Fibroblast of upper back skin (primary cell): ENCODE measurements at places on chromosomes 4 and X.

DNA sequence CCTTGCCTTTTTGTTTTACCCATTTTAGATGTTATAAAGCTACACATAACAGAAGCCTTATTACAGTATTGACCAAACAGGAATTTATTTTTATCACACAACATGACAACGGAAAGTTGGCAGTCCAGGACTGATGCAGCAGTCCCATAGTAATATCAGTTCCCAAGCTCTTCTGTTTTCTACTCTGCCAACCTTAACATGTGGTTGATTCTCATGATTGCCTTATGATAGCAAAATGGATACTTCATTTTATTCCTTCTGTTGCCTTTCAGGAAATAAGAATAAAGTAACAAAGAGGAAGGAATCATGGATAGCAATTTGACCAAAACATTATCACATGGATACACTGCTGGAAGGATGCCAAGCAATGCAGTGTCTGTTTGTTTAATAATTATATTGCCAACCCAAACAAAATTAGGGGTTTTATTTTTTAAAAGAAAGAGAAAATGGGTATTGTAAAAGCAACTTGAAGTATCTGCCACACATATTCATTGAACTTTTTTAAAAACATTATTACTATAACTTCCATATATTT, 275.7 kb downstream of the STPG2 start:
- DNase-seq = no peak

GRCh38 chr4:19366916-19367315, 884.8 kb upstream of the SLIT2 start:
- no peak for DNase-seq

GRCh38 chrX:27336466-27337091, 126.6 kb downstream of the PPP4R3C start:
- DNase-seq = peak; percentile 5

- no peak for DNase-seq
Observed at GRCh38 chrX:125150231-125150630, 169.4 kb upstream of the TEX13C start.

GRCh38 chrX:132984058-132984650, 25.7 kb upstream of the HS6ST2 start:
- DNase-seq = no peak

DNA sequence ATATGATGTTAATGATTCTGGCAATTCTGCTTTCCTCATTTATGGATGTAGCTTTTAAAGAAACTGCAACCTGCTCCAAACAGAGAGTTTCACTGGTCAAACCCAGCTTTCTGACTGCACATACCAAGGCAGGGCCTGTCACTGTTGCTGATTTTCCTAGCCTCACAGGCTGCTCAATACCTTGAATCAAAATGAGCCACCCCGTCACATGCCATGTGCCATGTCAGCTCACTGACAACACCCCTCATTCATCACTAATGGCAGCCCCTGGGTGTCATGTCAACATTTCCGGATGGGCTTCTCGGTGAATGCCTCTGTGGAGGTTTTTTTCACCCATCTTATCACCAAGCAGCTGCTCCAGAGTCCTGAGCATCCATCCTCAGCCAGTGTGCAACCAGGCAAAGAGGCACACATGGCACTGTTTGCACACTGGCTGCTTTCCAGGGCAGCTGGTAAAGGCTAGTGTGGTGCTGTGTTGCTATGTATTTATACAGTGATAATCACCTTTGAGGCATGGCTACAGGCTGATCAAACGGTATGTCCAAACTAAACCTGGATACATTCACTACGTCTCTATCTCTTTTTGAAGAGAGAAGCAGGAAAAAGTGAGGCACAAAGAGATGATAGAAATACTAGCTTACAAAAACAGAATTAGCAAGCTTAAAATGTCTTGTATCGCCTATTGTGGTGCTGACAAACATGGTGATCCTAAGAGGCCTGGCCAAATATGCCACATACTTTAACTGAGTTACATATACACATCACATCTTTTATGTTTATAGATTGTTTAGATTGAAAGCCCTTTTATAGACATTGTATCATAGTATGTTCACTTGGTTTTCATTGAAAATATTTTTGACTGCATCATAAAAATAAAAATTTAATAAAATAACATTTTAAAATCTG, 94.6 kb upstream of the INPP4B start:
- DNase-seq = no peak

DNA sequence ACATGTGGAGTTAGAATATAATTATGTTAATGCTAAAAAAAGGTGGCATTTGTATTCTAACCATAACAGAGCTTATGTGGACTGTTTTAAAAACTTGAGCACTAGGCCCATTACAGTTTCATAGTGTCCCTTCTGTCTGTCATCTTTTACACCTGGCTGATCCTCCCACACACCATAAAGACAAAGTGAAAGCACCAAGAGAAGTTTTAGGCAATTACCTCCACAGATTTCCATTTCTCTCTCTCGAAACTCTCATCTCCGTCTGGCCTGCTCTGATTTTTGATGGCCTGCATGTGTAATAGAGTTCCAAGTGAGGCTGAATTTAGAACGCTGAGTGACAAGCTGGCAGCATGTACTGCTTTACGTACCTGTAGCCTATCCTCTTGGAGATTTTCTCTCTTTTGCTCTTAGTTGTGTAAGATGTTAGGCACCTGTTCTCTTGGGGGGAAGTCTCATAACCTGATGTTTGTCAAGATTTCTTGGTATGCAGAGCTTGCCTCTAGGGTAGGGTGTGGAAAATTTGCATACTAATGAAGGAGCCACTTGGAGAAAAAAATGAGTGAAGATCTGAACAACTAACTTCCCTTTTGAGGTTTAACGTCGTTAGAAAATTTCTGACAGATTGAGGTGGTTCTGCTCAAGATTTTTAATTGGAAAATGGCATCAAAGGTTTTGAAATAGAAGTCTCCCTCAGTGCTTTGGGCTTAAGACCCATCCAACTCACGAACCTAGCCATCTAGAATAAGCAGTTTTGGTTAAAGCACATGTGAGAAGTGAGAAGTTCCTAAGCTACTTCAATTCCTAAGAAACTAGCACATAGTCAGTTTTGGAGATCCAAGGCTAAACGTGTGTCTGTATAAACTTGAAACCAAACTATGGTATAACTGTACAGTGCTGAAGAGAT, 57.6 kb upstream of the RAP1GDS1 start:
- no peak for DNase-seq
